AML-193 (cell line): ENCODE measurements at places on chromosomes 6 and 20.
A peak's percentile ranks its signal among the peaks of the same experiment; 100 is the strongest.

DNA sequence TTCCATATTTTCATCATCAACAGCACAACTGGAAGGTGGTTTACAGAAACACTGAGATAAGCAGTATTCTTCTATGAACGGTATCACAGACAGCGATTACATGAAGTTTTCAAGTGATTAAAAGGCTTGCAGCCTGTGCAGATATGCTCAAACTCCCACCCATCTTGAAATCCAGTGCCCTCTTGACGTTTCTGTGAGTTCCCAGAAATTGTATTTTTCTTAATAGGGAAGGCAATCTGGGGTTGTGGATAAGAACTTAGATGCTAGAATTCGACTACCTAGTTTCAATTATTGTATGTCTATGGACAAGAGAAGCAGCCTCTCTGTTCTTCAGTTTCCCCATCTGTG is 290.3 kb downstream of the ZNF217 start:
- DNase-seq: no peak

GRCh38 chr20:1232286-1233111 is 6.7 kb downstream of the RAD21L1 start:
- DNase-seq: no peak

DNA sequence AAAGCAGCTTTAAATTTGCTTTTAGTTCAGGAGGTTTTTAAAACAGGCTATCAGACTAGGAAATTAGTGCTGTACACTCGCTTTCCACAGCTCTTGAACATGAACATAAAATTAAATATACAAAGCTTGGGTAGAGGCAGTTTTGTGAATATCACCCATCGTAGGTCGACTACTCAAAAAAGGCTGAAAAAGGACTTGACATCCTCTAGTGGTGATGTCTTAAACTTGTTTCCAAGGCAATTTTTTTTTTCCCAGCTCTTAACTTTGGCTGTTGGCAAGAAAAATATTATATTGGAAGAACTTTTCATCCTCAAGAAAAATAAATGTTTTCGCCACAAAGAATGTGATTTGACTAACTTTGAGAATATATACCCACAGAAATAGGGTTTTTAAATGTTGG is 2.9 kb downstream of the MAP7 start:
- peak; percentile 40 for DNase-seq

DNA sequence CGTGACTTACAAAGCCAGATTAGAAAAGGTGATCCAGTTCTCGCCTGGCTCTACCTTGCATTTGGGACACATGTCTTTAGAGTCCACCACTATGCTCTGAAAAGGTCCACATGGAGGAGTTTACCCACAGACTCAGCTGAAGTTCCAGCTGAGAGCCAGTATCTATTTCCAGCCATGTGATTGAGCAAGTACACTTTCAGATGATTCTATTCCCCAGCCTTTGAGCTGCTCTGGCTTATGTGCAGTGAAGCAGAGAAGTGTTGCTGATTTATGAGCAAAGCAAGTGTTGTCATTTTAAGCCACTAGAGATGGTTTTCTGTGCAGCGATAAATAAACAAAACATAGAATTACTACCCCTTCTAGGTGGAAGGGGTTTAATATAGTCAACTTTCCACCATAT is 520.8 kb upstream of the RNF217 start:
- DNase-seq: no peak

DNA sequence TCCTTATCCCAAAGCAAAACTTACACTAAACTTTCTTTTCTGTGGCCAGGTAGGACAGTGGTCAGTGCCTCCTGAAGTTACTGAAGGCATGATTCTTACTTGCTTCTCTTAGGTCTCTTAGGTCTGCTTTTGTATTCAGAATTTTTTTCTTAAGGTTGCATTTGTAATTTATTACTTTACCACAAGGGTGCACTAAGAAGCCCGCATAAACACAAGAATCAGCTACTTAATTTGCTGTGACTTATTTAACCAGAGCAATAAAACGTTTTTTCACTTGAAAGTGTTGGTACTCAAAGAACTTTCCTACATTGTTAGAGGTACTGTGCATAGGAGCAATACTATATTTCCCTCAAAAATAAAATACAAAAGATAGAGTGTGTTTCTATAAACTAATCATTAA is 75.4 kb upstream of the LAMA2 start:
- peak; percentile 36 for DNase-seq

GRCh38 chr20:38094373-38094891 is 60.9 kb downstream of the RPRD1B start:
- DNase-seq: peak; percentile 84

DNA sequence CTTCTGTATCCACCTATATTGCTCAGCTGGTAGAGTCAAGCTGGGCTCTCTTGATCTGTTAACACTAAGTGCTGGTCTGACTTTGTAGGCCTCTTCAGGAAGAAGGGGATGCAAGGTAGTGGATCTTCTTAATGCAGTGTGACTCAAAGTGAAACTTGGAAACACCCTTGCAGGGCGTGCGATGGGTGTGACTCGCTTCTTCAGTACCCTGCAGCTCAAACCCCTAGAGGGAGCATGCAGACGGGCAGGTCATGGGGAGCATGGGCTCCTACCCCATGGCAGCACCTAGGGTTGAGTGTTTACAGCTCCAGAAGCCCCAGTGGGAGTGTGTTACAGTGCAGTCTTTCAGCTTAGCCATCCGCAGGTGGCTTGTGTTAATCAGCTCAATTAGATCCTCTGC is 757 bp upstream of the SAMD3 start:
- no peak for DNase-seq

- DNase-seq: no peak
Observed at GRCh38 chr6:125165256-125165655, 11.7 kb downstream of the TPD52L1 start.

GRCh38 chr20:42281801-42282200 is 663.6 kb upstream of the CHD6 start:
- DNase-seq: no peak

DNA sequence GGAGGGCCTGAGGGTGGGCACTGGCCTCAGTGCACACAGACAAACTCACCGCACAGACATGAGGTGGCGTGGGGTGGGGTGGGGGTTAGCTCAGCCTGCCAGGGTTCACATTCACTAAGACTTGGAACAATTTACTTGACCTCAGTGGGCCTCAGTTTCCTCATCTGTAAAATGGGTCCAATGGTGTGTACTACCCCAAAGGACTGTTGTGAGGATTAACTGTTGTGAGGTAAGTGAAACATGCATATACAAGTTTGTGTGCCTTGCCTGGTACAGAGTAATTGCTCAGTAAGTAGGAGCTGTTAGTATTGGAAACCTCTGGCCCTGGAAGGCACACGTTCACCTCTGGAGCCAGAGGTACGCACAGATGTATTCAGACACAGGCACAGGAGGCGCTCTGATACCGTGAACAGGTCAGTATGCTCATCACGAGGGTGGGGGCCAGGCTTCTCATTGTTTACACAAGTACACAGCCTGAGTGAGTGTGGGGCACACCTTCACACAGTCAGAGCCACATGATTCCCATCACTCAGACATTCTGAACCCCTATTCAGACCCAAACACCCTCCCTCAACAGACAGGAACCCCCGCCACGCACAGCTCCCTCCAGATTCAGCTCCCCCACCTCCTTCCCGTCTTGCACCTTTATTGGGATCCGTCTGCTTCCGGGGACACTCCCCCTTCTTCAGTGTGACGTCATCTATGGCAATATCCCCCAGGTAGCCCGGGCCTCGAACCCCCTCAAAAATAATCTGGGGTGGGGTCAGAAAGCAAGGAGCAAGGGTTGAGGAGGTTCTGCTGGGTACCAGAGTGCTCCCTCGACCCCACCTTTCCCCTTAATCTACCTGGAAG is 59.9 kb downstream of the MDGA1 start:
- DNase-seq: no peak

GRCh38 chr6:129730477-129731165 is 20.6 kb upstream of the ARHGAP18 start:
- peak; percentile 65 for DNase-seq

- DNase-seq: no peak
Observed at GRCh38 chr20:41182296-41183212, 45.2 kb downstream of the PLCG1 start.

DNA sequence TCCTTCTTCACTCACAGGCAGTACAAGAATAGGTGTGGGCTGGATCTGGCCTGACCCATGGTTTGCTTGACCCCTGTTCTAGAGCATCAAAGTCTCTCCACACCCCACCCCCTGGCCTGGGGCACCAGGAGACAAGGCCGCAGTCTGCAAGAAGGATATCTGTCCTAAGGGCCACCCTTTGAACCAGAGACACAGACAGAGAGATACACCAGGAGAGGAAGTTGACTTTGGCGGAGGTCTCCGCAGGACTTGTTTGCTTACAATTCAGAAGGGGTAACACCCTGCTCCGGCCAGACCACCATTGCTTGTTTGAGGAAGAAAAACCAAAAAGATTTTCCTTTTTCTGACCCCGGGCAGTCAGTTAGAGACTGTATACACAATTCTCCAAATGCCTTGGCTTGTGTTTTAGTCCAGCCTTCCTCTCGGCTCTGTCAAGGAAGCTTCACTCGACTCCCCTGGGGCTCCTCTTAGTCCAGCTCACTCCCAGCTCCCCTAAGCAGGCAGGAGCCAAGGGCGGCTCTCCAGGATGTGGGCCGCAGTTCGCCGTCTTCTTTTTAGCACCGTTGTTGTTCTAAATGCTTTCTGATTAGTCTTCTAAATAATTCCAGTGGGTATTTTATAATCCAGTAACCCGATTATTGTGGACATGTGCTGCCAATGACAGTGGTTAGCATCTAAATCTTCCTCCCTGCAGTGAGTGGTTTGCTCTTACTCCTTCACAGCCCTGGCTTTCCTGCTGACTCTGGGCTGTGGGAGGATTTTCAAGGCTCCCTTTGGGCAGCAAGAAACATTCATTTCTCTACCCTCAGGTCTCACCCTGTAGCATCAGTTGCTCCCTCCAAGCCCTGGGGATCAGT is 58.6 kb upstream of the MRPS10 start:
- DNase-seq: no peak

- DNase-seq: no peak
Observed at GRCh38 chr6:15854826-15855710, 192.2 kb upstream of the DTNBP1 start.

GRCh38 chr6:142030115-142030619 is 102.6 kb upstream of the GJE1 start:
- no peak for DNase-seq

DNA sequence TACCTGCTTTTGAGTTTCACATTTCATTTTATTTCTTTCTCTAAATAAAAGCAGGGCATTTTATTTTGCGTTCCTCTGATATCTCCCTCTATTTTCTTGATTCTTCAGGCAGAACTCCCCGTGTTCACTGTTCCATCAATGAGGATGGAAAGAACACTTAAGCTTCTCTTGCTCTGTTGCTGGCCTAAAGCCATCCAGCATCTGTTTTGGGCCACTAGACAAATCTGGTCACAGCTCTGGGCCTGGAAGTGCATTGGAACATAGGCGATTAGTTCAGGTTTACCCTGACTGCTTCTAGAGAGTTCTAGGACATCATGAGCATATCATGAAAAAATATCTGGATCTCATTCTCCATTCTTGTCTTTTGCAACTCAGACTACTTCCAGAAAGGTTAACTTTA is 611.2 kb downstream of the UTRN start:
- DNase-seq: no peak

GRCh38 chr6:21831521-21832291 is 238.2 kb downstream of the SOX4 start:
- DNase-seq: no peak

GRCh38 chr20:32125506-32125905 is 16.0 kb downstream of the TM9SF4 start:
- no peak for DNase-seq

- no peak for DNase-seq
Observed at GRCh38 chr6:47321577-47321976, 11.9 kb upstream of the TNFRSF21 start.

DNA sequence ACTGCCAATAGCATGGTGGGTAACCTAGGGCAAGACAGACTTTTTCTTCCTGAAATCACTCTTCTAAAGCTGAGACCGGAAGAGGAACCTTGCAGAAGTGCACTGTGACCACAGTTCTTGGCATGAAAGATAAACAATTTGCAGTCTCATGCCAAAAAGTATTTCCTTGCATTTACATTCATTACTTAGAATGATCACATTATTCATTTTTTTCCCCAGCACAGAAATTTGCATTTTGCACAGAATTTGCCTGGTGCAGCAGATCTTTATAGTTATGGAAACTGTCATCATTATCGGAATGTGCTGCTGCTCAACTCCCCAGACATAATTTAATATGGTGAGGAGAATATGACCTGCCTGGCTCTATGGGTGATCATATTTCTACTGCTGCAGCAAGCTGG is 42.2 kb upstream of the EDN3 start:
- peak; percentile 84 for DNase-seq

- no peak for DNase-seq
Observed at GRCh38 chr6:143368426-143368825, 82.1 kb downstream of the ADAT2 start.

DNA sequence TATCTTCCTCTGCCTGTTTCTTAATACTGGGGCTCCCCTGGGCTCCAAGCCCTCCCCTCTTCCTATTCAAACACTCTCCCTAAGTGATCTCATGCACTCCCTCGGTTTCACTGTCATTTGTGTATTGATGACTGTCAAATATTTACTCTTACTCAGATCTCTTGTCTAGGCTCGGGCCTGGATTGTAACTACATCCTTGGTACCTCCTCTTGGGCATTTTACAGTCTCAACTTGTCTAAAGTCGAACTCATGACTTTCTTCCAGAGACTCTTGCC is 189.4 kb upstream of the PRDM1 start:
- no peak for DNase-seq

DNA sequence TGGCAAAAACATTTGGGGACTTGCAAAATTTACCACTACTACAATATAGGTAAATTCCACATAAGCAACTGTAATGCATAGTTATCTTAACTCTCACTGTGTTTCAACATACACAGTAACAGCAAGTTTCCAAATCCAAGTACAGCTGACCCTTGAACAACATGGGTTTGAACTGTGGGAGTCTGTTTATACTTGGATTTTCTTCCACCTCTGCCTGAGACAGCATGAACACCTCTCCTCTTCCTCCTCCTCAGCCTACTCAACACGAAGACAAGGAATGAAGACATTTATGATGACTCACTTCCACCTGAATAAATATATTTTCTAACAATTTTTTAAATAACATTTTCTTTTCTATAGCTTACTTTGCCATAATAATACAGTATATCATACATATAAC is 25.6 kb downstream of the MAN1A1 start:
- no peak for DNase-seq

DNA sequence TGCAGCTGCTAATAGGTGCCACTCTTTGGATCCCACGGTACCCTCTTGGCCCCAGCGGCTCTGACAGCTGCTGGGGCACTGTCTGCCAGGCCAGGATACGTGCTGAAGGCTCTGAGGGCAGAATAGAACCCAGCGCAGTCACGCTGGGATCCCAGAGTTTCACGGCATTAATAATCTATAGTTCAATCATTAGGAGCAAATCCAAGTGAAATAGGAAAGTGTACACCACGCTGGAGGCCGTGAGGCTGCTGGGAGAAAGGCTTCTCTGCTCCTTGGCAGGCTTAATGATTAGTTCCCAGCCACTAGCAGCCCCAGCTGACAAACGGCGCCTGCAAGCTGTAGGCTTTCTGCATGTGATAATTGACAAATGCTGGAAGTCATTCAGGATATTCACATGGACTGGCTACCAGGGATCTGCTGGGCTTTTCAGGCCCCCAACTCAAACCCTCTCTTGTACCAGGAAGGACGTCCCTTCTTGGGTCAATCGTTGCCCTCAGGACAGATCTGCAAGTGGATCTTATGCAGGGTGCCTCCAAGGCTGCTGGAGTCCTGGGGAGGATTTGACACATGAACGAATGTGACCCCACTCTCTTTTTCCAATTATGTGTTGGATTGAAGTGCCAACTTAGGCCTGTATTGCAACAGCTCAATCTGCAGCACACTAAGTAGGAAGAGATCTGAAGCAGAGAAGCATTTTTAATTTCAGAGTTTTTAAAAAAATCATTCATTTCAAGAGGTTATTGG is 50.1 kb upstream of the INSM1 start:
- DNase-seq: no peak
